Pancreas (tissue), 10 donors: ENCODE measurements at places on chromosomes 3 and 15. TPM values are rescaled to one million over a fixed set of nuclear protein-coding genes. Genes with fewer than 3 reads are reported as not detected.

- no peak for DNase-seq
These were observed 117.7 kb downstream of the CCNL1 start for GRCh38 chr3:157042226-157042625.

GRCh38 chr3:157819270-157820156 is 286.7 kb downstream of the SHOX2 start:
- DNase-seq, result no peak

DNA sequence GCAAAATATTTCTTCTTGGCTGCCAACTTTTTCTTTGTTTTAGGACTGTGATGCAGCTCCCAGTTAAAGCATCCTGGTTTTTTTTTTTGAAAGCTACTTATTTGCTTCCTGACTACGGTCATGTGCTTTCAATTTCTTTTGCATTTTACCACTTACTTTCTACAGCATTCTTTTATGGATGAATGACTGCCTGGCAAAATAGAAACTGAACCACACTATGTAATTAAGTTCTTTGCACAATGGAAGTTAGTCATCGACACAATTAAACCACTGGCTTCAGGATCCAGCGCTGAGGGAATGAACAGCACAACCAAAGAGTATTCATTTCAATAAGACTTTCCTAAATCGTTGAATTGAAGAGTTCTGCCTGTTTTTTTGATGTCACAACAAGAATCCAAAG is 82.2 kb upstream of the EPHA3 start:
- no peak for DNase-seq

- DNase-seq, result no peak
These were observed 10.4 kb downstream of the WDR82 start for GRCh38 chr3:52268036-52268435.

DNA sequence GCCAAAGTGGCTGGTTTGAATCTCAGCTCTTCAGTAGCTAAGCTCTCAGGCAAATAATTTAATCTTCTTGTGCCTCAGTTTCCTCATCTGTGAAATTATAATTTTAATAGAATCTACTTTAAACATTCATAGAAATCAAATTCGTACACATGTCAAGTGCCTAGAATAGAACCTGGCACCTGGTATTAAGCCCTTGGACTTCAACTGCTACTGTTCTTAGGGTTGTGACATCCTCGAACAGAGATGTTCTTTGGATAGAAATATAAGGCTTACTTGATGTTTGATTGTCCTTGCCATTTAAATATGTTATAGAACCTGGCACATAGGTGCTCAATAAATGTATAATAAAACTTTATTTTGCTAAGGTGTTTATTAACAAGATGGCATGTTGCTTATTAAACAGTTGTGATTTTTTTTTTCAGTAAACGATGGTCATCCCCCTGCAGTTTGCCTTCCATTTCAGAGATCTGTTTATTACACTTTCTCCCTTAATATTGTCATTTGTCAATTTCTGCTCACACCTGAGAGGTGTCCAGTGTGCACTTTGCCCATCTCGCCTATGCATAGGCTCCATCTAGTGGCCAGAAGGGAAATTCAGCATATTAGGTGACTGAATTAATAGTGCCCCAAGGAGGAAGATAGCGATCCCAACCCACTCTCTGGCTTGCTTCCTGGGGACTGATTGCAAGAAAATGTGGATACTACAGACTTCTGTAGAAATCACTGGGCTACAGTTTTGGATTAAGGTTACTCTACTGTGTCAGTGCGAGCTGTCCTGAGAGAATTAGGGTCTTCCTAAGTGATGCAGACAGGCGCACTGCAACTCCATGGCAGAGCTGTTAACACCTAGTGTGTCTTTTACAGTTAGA is 10.7 kb downstream of the IGF1R start:
- DNase-seq, result no peak

GRCh38 chr15:89936051-89936785 is 23.5 kb upstream of the ARPIN start:
- DNase-seq, result no peak

- no peak for DNase-seq
These were observed 328.1 kb downstream of the IL20RB start for GRCh38 chr3:137285924-137286323.

DNA sequence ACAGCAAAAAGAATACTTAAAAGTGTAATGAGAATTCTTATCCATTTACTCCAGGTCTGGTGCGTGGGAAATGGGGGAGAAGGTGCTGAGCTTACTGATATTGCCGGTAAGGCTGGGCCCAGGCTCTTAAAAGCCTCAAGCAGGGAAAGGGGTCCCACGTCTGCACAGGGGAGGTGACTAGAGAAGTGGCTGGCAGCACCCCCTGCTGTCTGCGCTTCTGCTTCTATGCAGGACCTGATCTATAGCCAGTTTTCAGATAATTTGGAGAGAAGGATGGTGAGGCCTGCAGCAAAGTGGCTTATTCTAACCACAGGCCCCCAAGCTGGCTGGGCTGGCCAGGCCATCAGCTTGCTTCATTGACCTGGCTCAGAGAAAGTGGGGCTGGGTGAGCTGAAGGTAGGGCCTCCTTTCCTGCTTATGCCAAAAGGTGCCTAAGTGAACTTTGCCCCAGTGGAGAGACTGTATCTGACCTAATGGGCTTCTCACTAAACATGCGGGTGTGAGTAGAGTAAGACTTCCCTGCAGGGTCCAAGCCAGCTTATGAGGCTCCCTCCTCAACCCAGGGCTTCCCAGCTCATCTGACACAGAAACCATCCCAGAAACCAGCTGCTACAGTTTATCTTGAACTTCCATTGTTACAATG is 30.9 kb upstream of the ATP1B3 start:
- no peak for DNase-seq

- DNase-seq, result no peak
These were observed 300.7 kb downstream of the WDR72 start for GRCh38 chr15:53458736-53459135.

DNA sequence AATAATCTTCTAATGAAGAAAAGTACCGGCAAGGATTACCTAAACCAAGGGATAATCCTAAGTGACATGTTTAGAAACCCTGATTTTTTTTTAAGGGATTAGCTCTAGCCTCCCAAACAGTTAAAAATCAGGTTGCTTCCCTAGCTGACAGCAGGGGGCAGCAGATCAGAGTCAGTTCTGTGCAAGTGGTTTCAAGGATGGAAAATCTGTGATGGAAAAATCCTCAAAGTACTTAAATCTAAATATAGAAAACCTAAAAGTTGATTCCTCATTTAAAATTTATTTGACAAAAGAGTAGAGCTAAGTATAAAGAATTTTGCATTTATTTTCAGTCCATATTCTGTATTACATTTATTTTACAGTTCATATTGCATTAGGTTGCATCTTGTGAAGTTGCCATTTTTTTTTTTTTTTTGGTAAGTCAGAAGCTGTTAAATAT is 107.6 kb downstream of the PEX5L start:
- DNase-seq, result peak; percentile 45

SPTBN5 gene
- 1.1 TPM for total RNA-seq

ADAMTS9 gene
- total RNA-seq, result 16.5 TPM

CA12 gene
- total RNA-seq, result 35.2 TPM

RASL12 gene
- total RNA-seq, result 1.6 TPM

SLC28A1 gene
- not detected for total RNA-seq

PLA1A gene
- 1.3 TPM for total RNA-seq

CELSR3 gene
- total RNA-seq, result 1.1 TPM

FBXL22 gene
- 1.1 TPM for total RNA-seq
